ENCODE measurements at places on chromosomes 2 and 18.
A peak's percentile ranks its signal among the peaks of the same experiment; 100 is the strongest.

DNA sequence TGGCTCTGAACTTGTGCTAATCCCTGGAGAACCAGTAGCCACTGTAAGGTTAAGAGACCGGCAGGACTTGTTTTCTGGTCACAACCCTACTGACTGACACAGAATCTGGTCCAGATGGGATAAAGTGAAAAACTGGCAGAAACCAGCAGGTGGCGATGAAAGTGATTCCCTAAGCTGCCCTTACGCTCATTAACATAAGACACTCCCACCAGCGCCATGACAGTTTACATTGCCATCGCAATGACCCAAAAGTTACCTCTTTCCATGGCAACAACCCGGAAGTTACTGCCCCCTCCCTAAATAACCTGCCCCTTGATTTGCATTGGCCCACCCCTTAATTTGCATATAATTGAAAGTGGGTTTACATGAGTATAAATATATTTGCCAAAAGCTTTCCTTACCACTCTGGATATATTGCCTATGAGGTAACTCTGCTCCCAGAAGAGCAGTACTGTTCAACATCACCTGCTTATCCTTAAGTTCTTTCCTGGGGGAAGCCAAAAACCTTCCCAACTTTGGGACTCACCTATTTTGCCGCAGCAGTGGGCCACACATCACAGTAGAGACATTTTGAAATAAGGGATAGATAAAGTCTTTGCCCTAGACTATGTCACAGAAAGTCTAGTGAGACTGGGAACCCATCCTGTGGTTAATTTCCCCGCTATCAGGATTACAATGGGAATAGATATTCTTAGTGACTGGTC, 35.8 kb upstream of the AFF3 start:
- peak; percentile 39 for DNase-seq

DNA sequence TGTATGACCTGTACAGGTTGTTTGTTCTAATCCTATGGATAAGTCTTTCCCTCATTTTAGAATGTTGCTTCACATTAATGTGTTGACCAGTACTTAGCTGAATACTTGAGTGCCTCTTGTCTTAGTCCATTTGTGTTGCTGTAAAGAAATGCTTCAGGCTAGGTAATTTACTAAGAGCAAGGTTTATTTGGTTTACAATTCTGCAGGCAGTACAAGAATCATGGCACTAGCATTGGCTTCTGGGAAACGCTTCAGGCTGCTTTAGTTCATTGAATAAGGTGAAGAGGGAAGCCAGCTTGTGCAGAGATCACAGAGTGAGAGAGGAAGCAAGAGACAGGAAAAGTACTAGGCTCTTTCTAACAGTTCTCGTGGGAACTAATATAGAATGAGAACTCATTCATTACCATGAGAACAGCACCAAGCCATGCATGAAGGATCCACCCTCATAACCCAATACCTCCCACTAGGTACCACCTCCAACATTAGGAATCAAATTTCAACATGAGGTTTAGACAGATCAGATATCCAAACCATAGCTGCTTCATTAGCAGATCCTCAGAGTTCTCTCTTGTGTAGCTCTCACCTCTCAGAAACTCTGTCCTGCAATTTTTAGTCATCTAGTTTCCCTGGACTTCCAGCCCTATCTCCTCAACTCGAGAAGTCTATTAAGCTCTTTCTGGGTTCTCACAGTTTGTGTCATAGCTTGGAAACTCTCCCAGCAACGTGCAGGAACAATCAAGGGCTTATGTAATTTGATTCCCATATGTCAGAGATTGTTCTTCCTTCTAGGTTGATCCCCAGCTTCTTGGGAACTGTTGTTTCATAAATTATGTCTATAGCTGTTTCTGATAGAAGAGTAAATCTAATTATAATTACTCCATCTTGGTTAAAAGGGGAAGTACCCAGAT, 2082.3 kb upstream of the CELF4 start:
- no peak for DNase-seq

DNA sequence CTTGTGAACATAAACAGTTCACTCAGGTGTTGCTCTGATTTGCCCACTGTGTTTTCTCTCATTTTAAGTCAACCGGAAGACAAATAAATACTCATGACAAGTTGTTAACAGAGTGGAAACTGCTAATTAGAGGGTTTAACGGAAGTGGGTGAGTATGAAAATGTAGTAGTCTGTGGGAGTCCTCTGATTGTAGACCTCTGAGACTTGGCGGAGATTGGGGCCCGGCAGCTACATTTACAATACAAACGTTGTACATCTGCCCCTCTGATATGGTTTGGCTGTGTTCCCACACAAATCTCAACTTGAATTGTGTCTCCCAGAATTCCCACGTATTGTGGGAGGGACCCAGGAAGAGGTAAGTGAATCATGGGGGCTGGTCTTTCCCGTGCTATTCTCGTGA, 107.3 kb upstream of the FAM98A start:
- DNase-seq, result no peak

DNA sequence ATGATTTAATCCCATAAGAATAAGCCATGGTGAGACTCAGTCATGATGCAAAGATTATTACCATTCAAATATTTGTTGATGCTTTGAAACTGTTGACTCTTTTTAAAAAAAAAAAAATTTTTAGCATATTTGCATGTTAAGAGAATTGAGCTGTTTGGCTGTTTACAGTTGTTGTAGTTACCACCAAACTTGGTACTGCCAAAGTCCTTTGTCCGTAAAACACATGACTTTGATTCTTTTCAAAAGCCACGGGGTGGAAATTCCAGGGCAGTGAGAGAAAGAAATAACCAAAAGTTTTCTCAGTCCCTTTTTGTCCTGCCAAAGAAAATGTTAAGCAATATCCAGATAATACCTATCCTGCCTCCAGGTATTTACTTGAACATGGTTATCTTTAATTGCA, 474.8 kb downstream of the METTL4 start:
- no peak for DNase-seq

- no peak for DNase-seq
Observed at GRCh38 chr2:239830121-239831000, 194.8 kb downstream of the NDUFA10 start.

GRCh38 chr18:3153107-3153704, 66.6 kb downstream of the MYOM1 start:
- DNase-seq, result no peak

DNA sequence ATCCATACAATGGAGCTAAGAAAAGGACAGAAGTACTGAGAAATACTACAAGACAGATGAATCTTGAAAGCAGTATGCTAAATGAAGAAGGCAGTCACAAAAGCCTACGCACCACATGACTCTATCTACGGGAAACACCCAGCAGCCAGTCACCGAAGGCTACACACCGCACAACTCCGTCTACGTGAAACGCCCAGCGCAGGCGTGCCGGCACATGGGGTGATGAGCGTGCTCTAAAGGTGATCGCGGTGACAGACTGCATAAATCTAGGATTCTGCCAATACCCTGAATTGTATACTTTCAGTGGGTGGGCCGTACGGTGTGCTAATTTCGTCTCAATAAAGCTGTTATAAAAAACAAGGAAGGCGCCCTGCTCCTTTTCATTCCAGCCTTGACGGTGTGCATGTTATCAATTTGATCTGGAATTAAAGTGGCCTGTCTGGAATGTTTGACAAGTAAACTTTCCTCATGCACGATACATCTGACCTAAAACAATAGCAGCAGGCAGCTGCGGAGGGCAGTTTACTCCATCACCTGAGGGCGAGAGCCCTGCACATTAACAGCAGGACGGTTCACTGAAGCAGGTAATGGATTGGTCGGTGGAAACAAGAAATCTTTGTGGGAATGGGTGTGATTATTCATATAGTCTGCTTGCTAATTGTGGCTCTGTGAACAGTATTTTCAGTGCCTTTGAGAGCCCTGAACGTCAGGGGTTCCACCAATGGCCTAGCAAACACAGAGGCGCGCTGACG, 86.2 kb upstream of the SALL3 start:
- no peak for DNase-seq

DNA sequence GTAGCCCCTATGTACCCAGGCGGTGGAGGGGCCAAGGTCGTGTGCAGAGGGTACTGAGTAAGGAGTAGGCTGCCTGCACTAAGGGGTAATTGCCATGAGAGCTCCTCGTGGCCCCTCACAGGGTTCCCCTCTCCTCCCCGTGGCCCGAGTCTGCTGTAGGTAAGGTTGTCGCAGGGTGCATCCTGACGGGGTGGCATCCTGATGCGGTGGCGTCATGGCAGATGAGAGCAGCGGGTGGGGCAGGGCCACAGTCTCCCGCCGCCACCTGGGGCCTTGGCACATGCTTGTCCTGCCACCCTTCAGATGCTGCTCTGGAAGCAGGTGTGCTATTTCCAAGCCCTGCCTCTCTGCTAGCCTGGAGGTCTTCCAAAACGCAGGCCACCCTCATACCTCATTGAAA, 89.7 kb downstream of the EIPR1 start:
- DNase-seq, result no peak

- no peak for DNase-seq
Observed at GRCh38 chr2:69615969-69616368, 27.6 kb downstream of the AAK1 start.

GRCh38 chr2:126356631-126357030, 299.3 kb upstream of the GYPC start:
- DNase-seq, result no peak

- DNase-seq, result no peak
Observed at GRCh38 chr2:190841707-190842505, 38.7 kb upstream of the GLS start.

- DNase-seq, result no peak
Observed at GRCh38 chr2:236485519-236485918, 84.1 kb upstream of the ACKR3 start.

DNA sequence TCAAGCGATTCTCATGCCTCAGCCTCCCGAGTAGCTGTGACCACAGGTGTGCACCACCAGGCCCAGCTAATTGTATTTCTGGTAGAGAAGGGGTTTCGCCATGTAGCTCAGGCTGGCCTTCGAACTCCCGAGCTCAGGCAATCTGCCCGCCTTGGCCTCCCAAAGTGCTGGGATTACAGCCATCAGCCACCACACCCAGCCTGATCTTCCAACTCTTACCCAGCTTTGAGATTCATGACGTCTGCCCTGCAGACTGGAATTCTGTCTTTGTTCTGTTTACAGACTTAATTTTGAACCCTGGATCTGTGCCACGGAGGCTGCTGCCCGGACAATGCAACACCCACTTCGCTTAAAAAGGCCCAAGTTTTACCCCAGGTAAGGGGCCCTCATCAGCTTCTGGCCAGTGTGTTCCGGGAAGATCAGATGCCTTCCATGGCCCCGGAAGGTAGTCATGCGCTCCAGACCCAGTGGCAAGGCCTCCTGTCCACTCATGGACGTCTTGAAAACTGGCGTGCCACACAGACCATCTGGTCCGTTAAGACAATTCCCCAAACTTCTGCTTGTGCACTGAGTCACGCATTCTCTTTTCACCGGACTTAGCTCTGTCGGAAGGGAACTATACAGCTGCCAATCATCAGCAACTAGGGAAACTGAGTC, 5.5 kb downstream of the PXDN start:
- no peak for DNase-seq

- no peak for DNase-seq
Observed at GRCh38 chr2:111952871-111953452, 54.6 kb downstream of the MERTK start.

- no peak for DNase-seq
Observed at GRCh38 chr2:187527262-187527661, 27.0 kb downstream of the TFPI start.

- DNase-seq, result no peak
Observed at GRCh38 chr2:161207941-161208340, 47.7 kb downstream of the TANK start.

- DNase-seq, result no peak
Observed at GRCh38 chr18:12031846-12032245, 50.5 kb downstream of the IMPA2 start.

DNA sequence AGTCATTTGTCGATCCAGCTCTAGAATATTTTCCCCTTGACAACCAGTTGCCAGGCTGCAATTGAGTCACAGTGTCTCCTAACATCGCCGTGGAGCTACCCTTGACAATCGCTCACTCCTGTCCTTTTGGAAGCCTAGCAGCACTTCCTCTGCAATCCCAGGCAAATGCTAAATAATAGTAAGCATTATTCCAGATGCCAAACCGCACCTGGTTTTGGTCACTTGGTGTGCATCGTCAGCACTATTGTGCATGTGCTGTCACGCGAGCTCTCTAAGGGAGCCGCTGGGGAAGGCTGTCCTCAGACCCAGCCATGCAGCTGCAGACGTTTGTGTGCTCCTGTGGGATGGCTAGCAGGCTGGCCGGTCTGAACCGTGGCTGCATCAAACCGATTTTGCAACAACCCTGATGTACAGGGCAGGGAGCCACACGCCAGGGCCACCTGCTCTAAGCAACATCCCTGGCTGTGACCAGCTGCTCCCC, 549.5 kb upstream of the ID2 start:
- DNase-seq, result no peak

All from stimulated activated naive B cell treated with anti-CD40 and anti-IgM and Interleukin-4, amounts not matched to agents 10 μg/mL and 1 μg/mL and 100 μg/mL, for 72 hours (primary cell).